LHCN-M2 (cell line): ENCODE measurements at places on chromosomes 3 and 15. TPM values are rescaled to one million over a fixed set of nuclear protein-coding genes. Genes with fewer than 3 reads are reported as not detected.

GRCh38 chr3:34724916-34725499 lies 914.3 kb upstream of the ARPP21 start:
- no peak for DNase-seq

DNA sequence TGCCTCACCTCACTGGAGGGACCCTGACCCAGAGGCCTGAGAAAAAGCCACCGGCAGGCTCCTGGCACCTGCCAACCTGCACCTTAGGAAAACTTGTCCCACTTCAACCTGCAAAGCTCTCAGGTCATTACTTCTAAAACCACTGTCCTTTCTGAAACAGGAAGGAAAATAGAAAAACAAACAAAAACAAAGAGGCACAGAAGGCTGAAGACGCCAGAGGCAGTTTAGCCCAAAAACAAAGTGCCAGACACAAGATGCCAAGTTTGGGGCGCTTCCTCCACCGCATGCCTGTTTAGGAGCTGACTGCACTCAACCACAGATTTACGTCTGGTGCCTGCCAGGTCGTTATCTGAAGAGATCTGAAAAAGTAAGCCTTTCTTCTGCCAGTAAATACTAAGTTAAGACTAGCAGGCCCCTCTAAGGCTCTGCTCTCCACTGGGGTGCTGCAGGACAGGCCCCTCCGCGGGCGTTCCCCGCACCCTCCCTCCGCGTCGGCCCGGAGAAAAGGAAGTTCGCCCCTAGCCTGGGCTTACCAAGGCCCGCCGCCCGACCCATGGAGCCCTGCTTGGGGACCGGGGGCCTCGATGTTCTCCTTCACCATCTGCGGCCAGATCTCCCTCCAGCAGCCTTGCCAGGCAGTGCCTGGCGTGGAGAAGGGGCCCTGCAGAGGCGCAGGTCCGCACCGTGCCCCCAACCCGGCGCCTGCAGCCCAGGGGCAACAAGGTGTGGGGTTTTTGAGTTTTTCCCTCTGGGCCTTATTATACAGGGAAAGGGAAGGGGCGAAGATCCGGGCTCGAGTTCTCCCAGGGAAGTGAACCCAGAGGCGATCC lies 1.3 kb downstream of the GOLGA8A start:
- DNase-seq: peak; percentile 12

GRCh38 chr3:186255703-186256331 lies 106.2 kb downstream of the DGKG start:
- DNase-seq: no peak

Gene ARHGAP11A
- 61.6 and 65.3 TPM in 2 replicates for total RNA-seq

Gene STOML1
- 28.1 and 29.9 TPM in 2 replicates for total RNA-seq

GRCh38 chr3:6250167-6250566 lies 610.7 kb upstream of the GRM7 start:
- no peak for DNase-seq

DNA sequence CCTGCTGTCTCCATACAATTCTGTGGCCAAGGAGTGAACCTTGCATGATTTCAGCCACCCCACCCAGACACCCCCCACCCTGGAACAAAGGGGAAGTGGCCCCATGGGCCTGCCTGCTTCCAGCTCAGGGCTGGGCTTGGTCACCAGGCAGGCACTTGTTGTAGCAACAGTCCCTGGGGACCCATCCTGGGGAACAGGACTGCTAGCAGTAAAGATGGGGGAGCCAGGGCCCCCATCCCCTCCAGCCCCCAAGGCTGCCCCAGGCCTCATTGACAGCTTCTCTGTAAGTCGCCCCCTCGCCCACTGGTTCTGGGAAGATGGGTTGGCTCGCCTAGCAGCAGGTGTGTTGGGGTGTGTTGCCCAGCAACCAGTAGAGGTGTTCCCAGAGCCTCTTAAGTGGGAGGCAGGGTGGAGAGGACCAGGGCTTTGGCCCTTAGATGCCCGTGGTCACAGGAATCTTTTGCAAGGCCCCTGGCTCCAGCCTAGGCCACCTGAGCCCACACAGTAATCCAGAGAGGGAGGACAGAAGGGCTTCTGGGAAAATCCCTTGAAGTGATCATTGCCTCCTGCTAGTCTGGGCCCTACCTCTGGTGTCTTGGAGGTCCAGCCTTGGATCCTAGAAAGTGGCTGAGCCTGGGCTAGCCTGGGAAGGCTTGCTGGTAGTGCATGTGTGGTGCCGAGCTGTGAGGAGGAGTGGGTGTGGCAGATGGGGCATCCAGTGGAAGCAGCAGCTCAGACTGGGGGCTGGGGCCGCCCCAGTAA lies 48.9 kb downstream of the CYP11A1 start:
- no peak for DNase-seq

- peak; percentile 51 for DNase-seq
Measured at GRCh38 chr15:32721596-32721995, 3.8 kb downstream of the GREM1 start.

DNA sequence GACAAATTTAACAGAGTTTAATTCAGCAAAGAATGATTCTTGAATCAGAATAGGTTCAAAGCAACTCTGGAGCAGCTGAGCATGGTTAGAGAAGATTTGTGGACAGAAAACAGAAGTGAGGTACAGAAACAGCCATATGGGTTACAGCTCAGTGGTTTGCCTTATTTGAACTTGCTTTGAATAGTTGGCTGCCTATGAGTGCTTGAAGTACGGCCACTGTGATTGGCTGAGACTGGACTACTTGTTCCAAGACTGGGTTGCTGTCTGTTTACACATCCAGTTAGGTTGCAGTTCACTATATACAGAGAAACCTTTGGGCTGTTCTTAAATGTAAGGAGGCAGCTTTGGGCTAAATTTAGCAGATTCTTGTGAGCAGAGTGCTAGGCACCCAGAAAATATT lies 79.4 kb upstream of the CADPS start:
- no peak for DNase-seq

DNA sequence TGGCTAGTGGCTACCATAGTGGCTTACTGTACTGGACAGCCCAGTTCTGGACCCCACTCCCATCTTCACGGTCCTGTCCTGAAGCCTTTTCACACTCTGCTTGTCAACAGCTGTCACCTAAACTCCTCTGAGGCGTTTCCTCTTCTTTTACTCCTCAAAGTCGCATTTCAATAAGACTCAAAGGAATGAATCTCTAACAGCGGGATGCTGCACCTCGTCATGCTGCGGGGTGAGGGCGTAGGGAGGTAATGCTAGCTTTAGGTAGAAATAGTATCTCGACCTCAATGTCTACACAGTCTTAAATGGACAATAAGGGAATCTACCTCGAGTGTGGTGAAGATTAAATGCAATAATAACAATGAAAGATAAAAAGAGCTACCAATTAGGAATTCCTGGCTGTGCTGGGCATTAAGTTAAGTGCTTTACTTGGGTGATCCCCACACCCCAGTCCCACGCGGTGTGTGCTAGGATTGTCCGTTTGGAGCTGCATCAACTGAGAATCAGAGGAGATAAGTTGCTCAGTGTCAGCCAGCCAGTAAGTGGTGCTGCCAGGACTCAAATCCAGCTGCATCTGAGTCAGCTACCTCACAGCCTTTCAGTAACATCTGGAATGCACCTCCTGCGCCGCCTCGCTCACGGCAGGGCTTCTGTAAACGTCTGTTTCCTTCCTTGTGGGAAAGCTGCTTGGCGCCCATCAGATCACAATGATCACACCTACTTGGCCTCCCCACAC lies 14.0 kb downstream of the PLA2G4D start:
- no peak for DNase-seq

- DNase-seq: no peak
Measured at GRCh38 chr3:152720951-152721718, 113.8 kb upstream of the P2RY1 start.

Gene ARL6
- 10.5 and 13.5 TPM in 2 replicates for total RNA-seq

- peak; percentile 87 for DNase-seq
Measured at GRCh38 chr3:40801284-40801741, 276.6 kb downstream of the ZNF621 start.

GRCh38 chr3:54857343-54857742 lies 70.5 kb downstream of the LRTM1 start:
- DNase-seq: peak; percentile 65

GRCh38 chr3:117443014-117443413 lies 733.4 kb downstream of the TUSC7 start:
- DNase-seq: peak; percentile 40

DNA sequence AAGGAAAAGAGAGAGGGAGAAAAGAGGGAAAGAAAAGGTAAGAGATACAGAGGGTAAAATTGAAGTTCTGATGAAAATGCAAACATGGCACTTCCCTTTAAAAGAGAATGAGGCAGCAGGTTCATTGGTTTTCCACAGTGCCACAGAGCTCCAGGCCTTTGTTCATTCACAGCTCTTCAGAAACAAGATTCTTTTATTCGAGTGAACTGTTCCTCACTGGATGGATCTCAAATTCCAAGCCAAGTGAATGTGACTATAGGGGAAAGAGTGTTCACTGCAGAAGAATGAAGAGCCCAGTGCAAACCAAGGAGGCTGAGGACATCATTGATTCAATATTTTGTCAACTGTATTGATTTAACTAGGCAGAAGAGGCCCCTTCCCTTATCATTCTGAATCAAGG lies 280.3 kb upstream of the PROK2 start:
- no peak for DNase-seq

DNA sequence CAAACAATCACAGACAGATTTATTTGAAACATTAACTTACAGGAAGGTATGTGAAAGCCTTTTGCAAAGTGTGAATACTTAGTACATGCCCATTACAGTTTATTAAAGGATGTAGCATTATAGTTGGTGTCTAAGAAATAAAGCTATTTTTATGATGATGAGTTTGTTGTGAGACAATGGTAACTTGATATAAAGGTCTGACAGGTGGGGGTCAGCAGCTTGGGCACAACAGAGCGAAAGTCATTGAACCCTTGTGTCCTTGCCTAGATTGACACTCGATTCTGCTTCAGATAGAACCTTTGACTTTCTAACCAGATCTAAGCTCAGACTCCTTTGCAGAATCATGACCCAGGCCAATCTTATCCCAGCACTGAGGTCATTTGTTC lies 777.9 kb downstream of the NTRK3 start:
- no peak for DNase-seq

GRCh38 chr3:62815981-62816380 lies 59.2 kb downstream of the CADPS start:
- DNase-seq: no peak

DNA sequence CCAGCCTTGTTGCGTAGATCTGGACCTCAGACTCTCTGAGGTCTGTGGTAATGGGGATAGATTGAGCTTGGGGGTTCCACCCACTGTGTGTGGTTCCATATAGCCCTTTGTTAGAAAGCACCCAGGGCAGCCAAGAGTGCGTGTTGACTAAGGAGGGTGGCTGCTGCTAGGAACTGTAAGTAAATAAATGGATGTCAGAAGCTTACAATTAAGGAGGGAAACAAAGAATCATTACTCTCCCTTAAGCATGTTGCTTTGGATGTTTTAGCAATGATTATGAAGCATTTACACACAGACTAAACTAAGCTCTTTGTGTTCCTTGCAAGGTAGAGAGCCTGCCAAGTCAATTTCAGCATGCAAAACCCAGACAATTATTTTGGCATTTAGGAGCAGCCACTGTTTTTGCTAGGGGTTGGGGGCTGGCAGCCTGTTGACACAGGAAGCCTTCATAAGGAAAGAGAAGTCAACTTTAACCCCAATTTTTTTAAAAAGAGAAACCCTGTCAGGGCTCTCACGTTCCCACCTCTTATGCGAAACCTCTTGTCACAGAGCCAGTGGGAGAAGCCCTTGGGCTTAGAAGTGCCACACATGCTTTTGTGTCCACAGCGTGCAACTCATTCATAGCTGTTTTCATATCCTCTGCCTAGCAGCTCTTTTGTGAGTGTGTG lies 127.8 kb downstream of the CMSS1 start:
- no peak for DNase-seq

DNA sequence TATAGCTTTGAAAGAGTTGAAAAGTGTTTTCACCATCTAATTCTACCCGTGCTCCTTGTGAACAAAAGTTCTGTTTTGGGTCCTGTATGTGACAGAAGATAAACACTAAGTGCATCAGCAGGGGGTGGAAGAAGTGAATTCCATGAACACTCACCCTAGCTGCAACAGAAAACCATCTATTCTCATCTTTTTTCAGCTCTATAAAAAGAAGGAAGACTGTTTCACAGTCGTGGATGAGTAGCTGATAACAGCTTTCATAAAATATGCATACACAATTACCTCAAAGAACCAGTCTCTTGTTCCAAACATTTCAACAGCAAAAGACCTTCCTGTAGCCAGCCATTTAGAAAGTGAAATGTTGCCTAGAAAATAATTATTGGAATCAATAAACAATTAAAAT lies 281.7 kb upstream of the RASGRP1 start:
- DNase-seq: no peak

- DNase-seq: no peak
Measured at GRCh38 chr15:41810651-41811431, 17.1 kb upstream of the JMJD7 start.

DNA sequence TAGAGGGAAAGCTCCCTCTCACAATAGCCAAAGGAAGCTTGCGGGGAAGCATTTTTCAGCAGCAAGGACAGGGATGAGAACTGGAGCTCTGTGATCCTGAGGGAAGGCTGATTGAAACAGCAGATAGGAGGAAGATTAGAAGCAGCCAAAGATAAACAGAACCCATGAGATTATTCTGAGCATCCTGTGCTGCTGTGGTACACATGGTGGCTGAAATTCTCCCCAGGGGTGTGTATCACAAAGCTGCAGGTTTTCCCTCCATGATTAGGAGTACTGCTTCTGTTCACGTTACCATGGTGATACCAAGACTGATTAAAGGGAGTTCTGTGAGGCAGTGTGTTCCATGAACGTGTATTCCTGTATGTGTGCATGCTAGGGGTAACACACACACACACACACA lies 30.3 kb upstream of the PSMD6 start:
- DNase-seq: no peak

DNA sequence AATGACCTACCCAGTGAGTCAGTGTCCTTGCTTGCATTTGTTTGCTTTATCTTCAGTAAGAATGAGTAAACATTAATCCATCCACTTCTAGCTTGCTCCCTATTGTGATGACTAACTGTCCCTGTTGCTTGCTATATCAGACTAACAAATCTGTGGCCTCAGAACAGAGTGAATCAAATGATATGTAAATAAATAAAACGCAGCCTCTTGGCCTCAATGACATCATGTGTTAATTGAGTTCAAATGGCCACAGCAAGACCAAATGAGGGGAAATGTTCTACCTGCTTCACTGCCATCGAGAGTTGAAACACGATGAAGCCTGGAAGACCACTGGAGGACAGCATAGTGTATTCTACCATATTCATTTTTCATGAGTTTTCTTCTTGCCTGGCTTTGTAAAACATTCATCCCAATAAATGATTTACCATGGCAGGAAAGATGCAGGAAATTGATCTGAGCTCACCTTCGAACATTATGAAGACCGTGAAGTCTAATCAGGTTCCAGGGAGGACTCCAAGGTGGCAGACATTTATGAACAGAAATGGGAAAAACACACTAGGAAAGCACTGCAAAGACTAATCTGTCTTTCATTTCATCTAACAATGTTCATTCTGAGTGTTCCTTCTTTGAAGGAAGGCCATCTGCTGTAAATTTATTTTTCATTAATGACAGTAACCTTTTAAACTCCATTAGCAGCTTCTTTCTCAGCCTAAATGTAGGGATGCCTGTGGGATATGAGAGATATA lies 1144.5 kb downstream of the TUSC7 start:
- DNase-seq: peak; percentile 68
